T-helper 9 cell (primary cell): ENCODE measurements at places on chromosomes 2 and 18.

- DNase-seq, result no peak
Measured at GRCh38 chr2:159545085-159545484, 71.3 kb downstream of the BAZ2B start.

- DNase-seq, result no peak
Measured at GRCh38 chr2:121253021-121253673, 31.9 kb downstream of the TFCP2L1 start.

- DNase-seq, result no peak
Measured at GRCh38 chr18:22539051-22539765, 121.5 kb upstream of the CTAGE1 start.

DNA sequence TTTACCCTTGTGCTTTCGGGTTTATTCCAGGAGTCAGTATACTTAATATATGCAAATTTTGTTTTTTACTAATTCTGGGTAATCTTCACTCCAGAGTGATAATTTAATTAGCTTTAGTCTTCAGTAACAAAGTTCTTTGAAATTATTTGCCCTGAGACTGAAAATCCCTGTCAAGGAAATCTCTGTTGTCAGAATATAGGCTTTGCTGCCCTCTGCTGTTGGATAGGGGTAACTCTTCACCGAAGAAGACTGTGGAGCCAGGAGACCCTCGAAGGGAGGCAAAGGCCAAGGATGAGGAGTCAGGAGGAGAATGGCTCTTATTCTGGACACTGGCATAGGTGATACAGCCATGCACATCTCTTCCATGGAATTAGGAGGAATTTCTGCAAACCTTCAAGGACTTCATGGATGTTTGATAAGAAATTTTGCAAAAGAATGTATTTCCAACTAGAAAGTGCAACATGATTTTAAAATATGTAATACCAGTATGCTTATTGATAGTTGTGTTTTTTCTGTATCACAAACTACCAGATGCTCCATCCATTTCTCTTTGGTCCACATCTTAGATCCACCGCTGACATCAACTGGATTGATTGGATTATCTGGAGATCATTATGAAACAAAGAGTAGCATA lies 182.3 kb downstream of the RDH14 start:
- DNase-seq, result no peak

DNA sequence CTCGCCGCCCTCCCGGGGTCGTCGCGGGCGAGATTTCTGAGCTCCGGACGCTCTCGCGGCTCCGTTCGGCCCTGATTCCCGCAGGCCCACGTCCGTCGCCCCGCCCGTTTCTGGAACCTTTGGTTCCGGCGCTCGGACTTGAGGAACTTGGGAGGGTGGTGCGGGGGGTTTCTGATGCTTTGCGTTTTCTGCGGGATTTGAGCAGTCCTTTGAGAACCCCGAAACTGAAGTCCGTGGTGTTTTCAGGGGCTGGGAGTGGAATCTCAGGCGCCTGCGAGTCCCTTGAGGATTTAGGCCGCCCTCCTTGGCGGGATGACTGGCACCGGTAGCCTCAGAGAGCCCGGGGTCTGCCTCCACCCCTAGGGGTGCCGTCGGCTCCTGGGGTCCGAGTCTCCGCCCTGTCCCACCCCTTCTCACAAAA lies 336 bp downstream of the THNSL2 start:
- no peak for DNase-seq

DNA sequence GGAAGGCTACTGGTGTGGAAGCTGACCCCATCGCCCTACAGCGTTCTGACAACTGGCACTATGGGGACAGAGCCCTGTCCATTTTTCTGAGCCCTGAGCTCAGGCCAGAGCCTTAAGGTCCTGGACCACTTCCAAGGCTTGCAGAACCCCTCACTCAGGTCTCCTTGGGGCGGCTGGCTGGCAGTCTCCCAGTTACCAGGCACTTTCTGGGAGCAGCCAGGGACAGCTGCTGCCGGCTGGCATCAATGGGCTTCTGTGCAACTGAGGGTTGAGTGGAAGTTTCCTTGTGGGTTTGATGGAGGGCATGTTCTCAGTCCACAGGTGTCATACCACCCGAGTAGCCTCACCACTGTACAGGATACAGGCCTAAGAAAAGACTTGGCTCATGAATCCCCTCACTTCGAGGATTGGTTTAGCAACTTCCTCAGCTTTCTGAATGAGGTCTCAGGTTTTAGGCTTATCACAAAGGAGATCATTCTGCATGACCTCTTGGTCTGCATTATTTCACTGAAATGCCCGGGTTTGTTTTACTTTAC lies 27.4 kb upstream of the WIPF1 start:
- no peak for DNase-seq
